Skin of body (tissue), 3 donors: ENCODE measurements at places on chromosomes 5 and 9. TPM values are rescaled to one million over a fixed set of nuclear protein-coding genes. Genes with fewer than 3 reads are reported as not detected.

- DNase-seq = no peak
Observed at GRCh38 chr9:109474170-109474569, 23.9 kb downstream of the PTPN3 start.

DNA sequence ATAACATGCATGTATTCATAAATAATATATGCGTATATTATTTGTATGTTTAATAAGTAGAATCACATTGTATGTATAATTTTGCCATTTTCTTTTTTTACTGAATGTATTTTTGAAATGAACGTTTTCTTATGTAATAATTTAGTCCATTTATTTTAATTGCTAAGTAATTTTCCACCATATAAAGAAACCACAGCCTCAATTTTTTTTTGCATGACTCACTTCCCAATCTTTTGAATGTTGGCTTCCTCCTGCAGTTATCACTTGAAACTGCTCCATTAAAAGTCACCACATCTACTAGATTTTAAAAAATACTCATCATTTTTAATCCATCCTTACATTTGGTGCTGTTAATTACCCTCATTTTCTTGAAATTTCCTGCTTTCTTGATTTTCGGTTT lies 363.3 kb upstream of the MEF2C start:
- DNase-seq = no peak

DNA sequence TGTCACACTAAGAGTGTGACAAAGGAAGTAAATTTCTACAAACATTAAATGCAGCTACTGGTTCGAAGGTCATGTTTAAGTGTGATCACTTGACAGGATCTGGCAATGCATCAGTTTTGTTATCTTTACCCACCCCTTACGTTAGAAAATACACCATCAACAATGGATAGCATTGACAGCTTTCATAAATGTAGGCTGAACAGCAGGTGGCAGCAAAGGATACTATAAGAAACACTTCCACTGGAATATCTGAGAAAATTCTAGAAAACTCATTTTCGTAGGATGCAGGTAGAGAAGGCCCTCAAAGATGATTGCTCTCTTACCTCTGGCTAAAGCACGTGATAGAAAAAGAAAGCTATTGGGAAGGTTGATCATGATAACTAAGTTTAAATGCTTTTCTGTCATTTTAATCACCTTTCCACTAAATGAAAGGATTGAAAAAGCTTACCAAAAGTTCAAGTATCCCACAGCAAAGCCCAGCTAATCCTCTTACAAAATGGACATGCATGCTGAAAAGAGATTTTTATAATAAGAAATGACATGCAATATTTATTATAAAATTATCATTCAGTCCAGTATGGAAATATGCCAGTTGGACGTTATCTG lies 292.5 kb downstream of the PARP8 start:
- DNase-seq = no peak

DNA sequence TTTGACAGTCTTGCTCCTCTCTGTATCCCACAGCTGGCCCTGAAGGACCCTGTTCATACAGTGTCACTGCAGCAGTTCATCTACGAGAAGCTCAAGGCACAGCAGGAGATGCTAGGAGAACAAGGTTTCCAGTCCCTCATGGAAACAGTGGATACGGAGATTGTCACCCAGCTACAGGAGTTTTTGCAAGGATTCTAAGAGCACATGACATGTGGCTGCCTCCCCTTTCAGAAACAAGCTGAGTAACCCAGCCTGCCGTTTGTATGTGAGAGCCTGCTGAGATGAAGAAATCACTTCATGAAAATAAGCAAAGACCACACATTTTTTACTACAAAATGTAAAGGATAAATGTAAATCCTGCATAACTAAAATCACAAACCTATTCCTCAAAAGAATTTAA lies 48.5 kb downstream of the LRRC70 start:
- DNase-seq = no peak

- no peak for DNase-seq
Observed at GRCh38 chr9:116494815-116495634, 192.1 kb upstream of the TRIM32 start.

DNA sequence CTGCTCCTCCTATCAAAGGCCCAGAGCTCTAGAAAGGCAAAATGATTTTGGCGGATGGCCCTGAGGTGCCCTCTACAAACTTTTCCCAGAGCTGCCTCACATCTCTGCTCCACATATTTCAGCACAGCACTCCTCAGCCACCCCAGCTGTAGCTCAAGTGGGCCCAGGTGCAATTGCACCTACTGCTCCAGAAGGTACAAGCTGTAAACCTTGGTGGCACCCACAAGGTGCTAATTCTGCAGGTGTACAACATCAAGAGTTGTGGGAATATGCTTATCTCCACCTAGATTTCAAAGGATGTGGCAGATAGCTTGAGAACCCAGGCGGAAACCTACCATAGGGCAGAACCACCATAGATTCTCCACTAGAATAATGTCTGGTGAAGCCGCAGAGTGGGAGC lies 432.2 kb downstream of the TMEM232 start:
- no peak for DNase-seq

GRCh38 chr5:154627698-154628678 lies 127.2 kb upstream of the LARP1 start:
- no peak for DNase-seq

- DNase-seq = no peak
Observed at GRCh38 chr5:43420241-43420640, 8.1 kb upstream of the CCL28 start.

The SLC6A19 gene
- total RNA-seq = not detected

The RUSC2 gene
- total RNA-seq = 11.2 TPM

The SYK gene
- 10.2 TPM for total RNA-seq

The SPTLC1 gene
- total RNA-seq = 100 TPM

The NEUROG1 gene
- not detected for total RNA-seq

The PCDHGA7 gene
- total RNA-seq = 3.5 TPM
